Mesothelial cell of epicardium (in vitro differentiated cells): ENCODE measurements at places on chromosomes 2 and 18.

GRCh38 chr2:46858702-46859090, 56.9 kb downstream of the MCFD2 start:
- no peak for DNase-seq

DNA sequence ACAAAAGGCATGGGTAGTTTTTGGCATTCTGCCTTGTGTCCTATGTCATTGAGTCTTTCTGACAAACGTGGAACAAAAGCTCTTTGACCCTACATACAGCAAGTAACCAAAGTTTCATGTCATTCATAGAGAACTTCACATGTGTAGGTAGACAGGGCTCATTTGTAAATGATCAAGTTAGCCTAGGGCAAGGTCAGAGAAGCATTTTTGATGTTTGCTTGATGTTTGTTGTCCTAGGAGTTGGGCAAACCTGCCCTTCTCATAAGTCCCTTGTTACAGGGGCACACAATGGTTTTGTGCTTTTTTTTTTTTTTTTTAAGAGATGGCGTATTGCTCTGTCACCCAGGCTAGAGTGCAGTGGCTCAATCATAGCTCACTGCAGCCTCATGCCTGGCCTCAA, 83.3 kb upstream of the FAM136A start:
- DNase-seq: no peak

GRCh38 chr2:173037245-173038120, 38.2 kb upstream of the MAP3K20 start:
- no peak for DNase-seq

GRCh38 chr18:75783566-75784281, 356.2 kb upstream of the SMIM21 start:
- no peak for DNase-seq

GRCh38 chr18:30450927-30451326, 591.6 kb downstream of the DSC3 start:
- DNase-seq: no peak

- no peak for DNase-seq
Observed at GRCh38 chr2:161681046-161681445, 56.8 kb downstream of the SLC4A10 start.

- no peak for DNase-seq
Observed at GRCh38 chr2:7118606-7119131, 201.5 kb downstream of the RNF144A start.

- DNase-seq: no peak
Observed at GRCh38 chr2:143482771-143483170, 353.6 kb downstream of the ARHGAP15 start.

DNA sequence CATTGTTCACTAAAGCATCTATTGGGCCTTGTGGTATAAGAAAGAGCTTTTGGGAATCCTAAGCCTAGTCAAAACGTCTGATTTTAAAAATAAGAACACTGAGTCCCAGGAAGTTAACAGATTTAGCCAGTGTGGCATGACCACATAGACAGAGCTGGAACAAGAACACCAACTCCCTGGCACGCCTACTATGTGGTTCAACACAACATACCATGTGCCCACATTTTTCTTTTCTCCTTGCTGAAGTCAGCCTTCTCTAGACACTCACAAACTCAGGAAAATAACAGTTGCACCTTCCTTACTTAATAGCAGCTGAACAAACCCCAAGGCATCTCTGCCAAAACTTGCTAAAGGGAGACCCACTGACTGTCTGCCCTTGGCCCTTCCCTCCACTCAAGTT, 124.8 kb downstream of the C1D start:
- no peak for DNase-seq
